ENCODE measurements at places on chromosomes 4 and X.
A peak's percentile ranks its signal among the peaks of the same experiment; 100 is the strongest.

DNA sequence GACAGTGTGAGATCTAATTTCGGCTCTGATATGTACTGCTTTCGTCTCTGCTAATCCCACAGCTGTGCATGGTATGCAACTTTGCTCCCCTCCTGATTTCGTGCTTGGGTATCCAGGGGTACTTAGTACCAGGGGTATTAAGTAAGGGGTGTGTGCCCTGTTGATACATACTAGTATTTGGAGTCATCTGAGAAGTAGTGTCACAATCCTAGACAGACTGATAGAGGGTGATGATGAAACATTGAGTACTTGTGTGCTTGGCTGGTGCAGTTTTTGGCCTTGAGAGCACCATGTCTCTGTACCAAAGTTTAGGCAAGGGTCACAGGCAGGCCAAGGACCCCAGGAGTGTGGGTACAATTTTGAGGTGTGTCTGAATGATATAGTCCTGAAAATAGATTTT is 10.9 kb downstream of the GPAT3 start:
- no peak for DNase-seq

DNA sequence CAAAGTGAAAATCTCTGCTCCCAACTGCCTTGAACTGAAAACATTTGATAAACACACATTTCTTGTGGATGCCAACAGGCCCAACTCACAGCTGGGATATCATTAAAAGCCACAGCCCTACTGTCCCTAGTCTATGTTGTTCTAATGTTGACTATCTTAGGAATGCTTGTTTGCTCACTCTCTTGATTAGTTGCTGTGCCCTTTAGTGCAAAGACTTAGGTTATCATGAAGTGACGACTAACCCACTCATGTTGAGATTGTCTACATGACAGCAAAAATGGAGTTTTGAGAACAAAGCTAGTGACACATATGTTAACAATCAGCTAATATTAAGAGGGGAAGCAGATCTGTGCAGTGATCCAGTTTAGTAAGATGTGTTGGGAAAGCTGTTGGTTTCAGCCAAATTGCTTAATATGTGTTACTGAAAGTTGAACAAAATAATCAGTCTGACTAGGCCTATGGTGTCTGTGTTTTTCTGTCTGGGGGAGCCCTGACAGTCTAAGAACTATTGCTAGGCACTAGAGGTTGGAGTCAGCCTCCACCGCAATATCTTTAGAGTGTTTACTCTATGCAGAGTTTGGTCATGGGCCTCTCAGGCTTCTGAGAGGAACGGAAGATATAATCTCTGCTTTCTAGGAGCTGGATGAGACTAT is 125.5 kb downstream of the ATG4A start:
- DNase-seq, result no peak

- no peak for DNase-seq
Observed at GRCh38 chr4:77347351-77347966, 190.5 kb downstream of the CCNG2 start.

DNA sequence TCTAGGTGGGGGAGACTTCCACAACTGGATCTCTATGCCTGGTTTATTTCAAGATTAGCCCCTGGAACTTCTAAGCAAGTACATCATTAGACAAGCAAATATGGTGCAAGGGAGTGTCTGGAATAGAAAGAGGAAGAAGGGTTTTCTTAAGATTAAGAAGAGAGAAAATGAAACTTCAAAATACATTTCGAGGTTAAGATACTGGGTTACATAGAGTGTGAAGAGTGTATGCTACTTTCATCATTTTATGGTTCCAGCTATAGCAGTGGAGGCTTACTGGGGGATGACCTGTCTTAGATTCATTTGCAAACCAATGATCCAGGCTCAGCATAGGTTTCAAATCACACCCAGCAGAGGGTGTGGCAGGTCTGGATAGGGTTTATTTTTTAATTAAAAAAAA is 144.4 kb upstream of the GATB start:
- no peak for DNase-seq

DNA sequence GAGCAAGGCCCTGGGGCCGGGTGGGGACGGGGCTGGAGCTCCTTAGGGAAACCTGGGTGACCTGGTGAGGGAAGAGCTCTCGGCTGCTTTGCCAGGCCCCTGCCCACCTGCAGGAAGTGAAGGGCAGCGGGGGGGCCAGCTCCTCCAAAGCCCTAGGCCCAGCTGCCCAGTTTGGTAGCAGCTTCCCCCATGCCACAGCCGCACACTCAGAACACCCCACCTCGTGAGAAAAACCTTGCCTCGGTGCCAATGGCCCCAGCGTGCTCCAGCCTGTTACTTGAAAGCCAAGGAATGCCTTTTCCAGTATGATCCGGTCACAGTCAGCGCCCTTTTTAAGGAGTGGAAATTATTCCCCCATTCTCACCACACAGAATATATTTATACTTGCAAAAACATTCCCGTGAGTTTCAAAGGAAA is 38.3 kb downstream of the ACOX3 start:
- DNase-seq, result no peak

DNA sequence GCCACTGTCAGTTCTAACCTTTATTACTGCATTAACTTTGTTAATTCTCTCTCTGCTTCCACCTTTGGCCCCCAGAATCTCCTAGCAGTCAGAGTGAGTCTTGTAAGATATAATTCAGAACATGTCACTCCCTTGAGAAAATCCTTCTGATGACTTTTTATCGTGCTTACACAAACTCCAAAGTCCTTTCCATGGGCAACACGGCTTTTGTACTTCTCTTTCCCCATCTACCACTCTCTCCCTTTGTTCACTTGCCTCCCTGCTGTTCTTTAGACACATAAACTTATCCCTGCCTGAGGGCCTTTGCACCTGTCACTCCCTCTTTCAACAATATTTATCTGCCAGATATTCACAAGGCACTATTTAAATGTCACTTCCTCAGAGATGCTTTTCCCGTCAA is 64.8 kb downstream of the MAOB start:
- no peak for DNase-seq

GRCh38 chr4:52883183-52883621 is 21.1 kb downstream of the RASL11B start:
- DNase-seq, result no peak

- peak; percentile 64 for DNase-seq
Observed at GRCh38 chr4:154314248-154314647, 177.4 kb downstream of the DCHS2 start.

- DNase-seq, result no peak
Observed at GRCh38 chr4:179447308-179447707, 2005.1 kb upstream of the AGA start.

DNA sequence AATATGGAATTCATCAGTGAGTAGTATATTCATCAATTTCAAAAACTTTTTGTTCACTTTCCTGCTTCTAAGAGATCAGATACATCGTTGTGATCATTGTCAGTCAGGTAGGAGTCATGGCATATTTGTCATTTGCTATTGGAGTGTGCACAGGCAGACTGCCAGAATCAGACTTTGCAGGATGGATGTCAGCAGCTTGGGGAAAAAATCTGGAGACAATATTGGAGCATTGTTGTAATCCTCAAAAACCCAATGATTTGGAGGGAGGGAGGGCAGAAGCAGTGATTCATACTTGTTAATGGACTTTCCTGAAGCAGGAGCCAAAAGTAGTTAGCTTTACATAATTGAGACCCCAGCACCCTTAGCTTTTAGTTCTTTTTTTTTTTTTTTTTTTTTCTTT is 59.6 kb upstream of the DRP2 start:
- peak; percentile 30 for DNase-seq

- no peak for DNase-seq
Observed at GRCh38 chr4:78483811-78484210, 67.8 kb upstream of the ANXA3 start.

GRCh38 chr4:139207873-139208403 is 30.9 kb upstream of the ELF2 start:
- DNase-seq, result peak; percentile 15

DNA sequence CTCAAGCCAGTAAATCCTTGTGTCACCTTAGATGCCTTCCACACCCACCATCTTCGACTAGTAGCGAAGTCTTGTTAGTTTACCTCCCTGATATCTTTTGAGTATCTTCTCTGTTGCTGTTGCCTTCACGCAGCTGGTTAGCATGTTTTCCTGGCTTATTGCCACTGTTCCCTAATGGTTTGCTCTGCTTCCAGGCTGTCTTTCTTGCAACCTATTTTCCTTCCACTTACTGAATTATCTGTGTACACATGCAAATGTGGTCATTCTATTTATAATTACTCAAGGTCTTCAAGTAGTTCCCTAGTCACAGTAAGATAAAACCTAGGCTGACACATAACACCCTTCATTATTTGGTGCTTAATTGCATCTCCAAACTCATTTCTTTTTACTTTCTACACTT is 89.5 kb downstream of the UGT8 start:
- DNase-seq, result no peak

- DNase-seq, result no peak
Observed at GRCh38 chrX:81120258-81120935, 81.3 kb downstream of the HMGN5 start.

Data from GM03348 (cell line).